ENCODE measurements at places on chromosomes 7 and 10.

- peak; percentile 40 for DNase-seq
Measured at GRCh38 chr7:114085592-114086501, 167.0 kb upstream of the PPP1R3A start.

DNA sequence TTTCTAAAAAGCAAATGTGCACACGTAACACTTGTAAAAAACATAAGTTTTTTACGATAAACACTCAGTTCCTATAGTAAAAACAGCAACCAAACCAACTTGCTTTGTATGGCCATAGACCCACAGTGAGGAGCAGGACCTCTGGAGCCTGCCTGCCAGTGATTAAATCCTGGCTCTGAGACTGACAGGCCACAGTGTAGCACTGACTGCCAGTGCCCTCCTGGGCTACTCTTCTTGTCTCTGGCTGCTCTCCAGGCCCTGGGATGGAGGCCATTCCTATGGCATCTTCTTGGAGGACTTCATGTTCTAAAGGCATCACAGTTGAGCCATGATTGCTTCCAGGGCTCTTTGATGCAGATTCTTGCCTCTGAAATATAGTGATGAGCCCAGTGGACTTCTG is 22.7 kb upstream of the TMEM254 start:
- DNase-seq = no peak

GRCh38 chr10:43214071-43214955 is 52.6 kb downstream of the RASGEF1A start:
- DNase-seq = no peak

DNA sequence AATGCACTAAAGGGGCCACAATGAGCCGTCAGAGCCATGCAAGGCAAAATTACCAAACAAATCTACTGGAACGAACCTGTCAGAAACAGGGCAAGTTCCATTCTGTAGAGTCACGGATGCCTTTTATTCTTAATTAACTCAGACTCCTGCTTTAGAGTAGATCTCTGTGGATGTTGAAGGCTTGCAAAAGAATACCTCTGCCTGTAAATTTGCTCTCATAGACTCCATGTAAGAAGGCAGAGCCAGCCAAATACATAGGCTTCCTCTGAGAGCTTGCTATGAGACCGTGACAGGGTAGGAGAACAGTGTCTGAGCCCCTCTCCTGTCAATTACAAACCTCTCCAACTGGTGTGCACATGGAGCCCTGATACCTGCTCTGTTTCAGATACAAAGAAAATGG is 787.9 kb upstream of the POM121L12 start:
- no peak for DNase-seq

GRCh38 chr10:119316729-119317097 is 109.3 kb downstream of the GRK5 start:
- DNase-seq = no peak

All from activated T-cell treated with anti-CD3 and anti-CD28 coated beads, Interleukin-2, amount 50 U/mL, for 72 hours (primary cell).